ENCODE measurements at places on chromosomes 6 and 20.

DNA sequence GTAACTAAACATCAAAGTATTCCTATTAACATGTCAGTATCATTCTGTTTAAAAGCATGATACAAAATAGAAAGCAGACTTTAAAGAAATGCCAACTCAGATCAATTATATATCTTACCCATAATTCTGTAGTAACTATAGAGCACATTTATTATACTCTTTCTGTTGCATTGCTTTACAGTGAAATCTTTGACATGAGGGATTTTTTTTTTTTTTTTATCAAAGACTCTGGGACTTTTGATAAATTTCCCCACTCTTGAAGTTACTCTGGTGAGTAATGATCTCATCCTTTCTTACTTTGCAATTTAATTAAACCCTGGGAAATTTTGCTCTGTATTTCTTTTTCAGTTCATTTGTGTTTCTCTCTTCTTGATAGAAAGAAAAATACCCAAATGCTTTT, 17.4 kb downstream of the ADGRF4 start:
- DNase-seq: no peak

- DNase-seq: no peak
These were observed 89.9 kb downstream of the NOL4L start for GRCh38 chr20:32495217-32495565.

DNA sequence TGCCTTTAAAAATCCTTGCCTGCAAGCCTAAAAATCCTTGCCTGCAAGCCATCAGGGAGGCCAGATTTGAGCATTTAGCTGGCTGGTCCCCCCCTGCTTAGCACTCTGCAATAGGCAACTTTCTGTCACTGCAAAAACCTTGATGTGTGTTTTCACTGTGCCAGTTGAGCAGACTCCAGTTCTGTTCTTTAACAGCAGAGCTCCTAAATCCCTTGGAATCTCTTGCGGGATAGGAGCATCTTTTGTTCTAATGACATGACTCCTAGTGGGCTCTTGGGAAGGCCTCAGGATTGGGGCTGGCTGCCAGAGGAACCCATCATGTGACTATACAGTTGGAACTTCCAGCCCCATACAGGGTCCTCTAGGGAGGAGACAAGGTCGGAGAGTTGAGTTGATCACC, 50.4 kb downstream of the FAM184A start:
- no peak for DNase-seq

DNA sequence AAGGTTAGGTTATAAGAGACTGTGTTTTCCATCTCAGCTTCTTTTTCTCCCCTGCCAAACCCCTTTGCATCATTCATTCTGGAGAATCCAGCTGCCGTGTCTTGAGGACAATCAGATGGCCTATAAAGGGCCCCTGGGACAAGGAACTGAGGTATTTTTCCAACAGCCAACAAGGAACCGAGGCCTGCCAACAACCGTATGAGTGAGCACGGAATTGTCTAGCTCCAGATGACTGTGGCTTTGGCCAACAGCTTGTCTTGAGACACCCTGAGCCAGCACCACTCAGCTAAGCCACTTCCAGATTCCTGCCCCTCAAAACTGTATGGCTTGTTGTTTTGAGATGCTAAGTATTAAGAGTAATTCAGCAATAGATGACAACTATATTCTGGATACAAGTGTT, 433.7 kb upstream of the HSF2 start:
- no peak for DNase-seq

GRCh38 chr6:35439308-35439707, 12.8 kb upstream of the FANCE start:
- no peak for DNase-seq

DNA sequence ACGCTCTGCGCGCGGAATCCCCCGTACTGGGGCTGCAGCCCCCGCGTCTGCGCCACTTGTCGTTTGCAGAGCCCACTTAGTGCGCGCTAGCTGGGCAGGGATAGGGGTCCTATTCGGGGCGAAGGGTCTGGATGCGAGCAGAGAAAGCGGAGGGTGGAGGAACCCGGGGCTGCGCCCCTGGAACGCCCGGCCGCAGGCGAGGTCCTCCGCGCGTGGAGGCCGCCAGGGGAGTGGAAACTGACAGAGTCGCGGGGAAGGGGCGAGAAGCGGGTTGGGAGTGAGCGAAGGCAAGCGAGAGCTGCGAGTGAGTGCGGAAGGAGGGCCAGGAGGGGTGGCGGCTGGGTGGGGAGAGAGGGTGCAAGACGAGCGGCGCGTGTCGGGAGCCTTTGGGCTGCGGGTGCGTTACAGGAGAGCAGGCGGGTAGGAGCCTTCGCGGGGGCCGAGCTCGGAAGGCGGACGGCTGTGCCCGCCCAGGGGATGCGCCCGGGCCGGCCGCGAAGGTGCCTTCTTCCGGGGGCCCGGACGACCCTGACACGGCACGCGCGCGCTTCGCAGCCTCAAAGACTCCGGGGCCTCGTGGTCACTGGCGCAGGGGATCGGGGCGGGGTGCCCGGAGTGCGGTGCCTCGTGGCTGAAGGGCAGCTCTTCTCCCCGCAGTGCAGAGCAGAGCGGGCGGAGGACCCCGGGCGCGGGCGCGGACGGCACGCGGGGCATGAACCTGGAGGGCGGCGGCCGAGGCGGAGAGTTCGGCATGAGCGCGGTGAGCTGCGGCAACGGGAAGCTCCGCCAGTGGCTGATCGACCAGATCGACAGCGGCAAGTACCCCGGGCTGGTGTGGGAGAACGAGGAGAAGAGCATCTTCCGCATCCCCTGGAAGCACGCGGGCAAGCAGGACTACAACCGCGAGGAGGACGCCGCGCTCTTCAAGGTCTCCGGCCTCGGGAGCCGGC, 1.2 kb downstream of the IRF4 start:
- DNase-seq: no peak

- no peak for DNase-seq
These were observed 6.0 kb downstream of the STX11 start for GRCh38 chr6:144156338-144156737.

GRCh38 chr20:23227274-23227673, 123.3 kb upstream of the NXT1 start:
- no peak for DNase-seq

- DNase-seq: no peak
These were observed 28.8 kb downstream of the FAM229B start for GRCh38 chr6:112116221-112116620.

GRCh38 chr6:159819932-159820640, 20.0 kb downstream of the PNLDC1 start:
- no peak for DNase-seq

DNA sequence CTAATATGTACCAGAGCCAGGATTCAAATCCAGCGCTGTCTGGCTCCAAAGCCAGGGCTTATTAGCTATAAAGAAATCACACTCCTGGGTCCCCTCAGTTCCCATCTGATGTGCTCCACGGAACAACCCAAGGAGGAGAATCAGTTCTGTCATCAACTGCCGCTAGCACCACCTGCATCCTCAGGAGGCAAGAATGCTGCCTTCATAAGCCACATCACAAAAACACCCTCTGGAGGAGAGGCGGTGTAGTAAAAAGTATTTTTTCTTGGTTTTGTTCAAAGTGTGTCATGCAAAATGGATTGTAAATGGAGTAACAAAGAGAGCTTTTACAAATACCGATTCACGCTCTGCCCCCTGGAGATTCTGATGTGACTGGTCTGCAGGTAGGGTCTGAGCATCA, 57.1 kb downstream of the TNFRSF21 start:
- DNase-seq: no peak

- no peak for DNase-seq
These were observed 18.2 kb downstream of the BCL2L1 start for GRCh38 chr20:31704225-31705119.

Measured in stimulated activated CD4-positive, alpha-beta T cell treated with anti-CD3 and anti-CD28 coated beads, Interleukin-1b, Interleukin-23, amount 100 ng/mL, for 1 hour (primary cell).